ENCODE measurements at places on chromosomes 1 and 21.

- DNase-seq, result no peak
Measured at GRCh38 chr1:167904652-167905130, 9.2 kb downstream of the ADCY10 start.

DNA sequence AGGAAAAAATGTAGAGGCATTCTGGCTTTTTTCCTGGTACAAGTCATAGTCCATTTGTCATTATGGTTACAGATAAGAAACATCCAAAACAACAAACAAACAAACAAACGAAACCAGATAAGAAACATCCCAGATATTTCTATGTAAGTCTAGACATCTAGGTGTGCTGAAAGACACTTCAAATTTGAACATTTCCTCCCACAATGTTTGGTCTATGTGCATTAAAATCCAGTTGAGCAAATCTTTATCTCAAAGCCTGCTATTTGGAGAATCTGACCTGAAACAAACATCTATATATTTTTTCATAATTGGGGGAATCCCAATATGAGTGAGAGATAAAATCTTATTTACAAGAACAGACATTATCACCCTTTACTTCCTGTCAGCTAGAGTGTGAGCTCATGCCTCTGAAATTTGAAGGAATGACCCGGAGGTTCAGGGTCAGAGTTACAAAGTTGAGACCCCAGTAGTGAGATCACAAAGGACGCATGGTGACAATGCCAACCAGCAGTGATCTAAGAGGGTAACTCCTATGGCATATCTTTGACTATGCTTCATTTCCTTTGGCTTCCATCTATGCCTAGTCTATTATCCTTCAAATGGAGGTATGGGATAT, 182.9 kb upstream of the ATP1B1 start:
- no peak for DNase-seq

GRCh38 chr1:246104927-246105326, 402.2 kb downstream of the SMYD3 start:
- no peak for DNase-seq

- DNase-seq, result no peak
Measured at GRCh38 chr1:227006226-227006796, 66.2 kb downstream of the COQ8A start.

GRCh38 chr1:75588779-75589475, 22.0 kb downstream of the SLC44A5 start:
- DNase-seq, result no peak

GRCh38 chr1:202888221-202888530, 773 bp downstream of the RABIF start:
- DNase-seq, result no peak

- no peak for DNase-seq
Measured at GRCh38 chr1:184648856-184649201, 105.8 kb downstream of the EDEM3 start.

GRCh38 chr1:5514527-5515183, 477.6 kb downstream of the NPHP4 start:
- DNase-seq, result no peak

- no peak for DNase-seq
Measured at GRCh38 chr1:15609631-15610030, 7.6 kb upstream of the DDI2 start.

GRCh38 chr1:4263699-4264098, 363.6 kb upstream of the C1orf174 start:
- no peak for DNase-seq

- DNase-seq, result no peak
Measured at GRCh38 chr1:111520053-111520452, 16.6 kb upstream of the ADORA3 start.

GRCh38 chr1:29230204-29230552, 556 bp downstream of the MECR start:
- no peak for DNase-seq

GRCh38 chr1:21641076-21641475, 28.1 kb downstream of the RAP1GAP start:
- no peak for DNase-seq

DNA sequence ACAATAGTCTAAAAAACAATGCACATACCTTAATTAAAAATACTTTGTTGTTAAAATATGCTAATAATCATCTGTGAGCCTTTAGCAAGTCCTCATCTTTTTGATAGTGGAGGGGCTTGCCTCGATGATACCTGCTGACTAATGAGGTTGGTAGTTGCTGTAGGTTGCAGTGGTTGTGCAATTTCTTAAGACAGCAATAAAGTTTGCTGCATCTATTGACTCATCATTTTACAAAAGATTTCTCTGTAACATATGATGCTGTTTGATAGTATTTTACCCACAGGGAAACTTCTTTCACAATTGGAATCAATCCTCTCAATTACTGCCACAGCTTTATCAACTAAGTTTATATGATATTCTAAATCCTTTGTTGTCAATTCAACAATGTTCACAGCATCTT, 7.6 kb downstream of the C1orf87 start:
- DNase-seq, result no peak

GRCh38 chr1:228273720-228274451, 66.0 kb downstream of the OBSCN start:
- DNase-seq, result no peak

DNA sequence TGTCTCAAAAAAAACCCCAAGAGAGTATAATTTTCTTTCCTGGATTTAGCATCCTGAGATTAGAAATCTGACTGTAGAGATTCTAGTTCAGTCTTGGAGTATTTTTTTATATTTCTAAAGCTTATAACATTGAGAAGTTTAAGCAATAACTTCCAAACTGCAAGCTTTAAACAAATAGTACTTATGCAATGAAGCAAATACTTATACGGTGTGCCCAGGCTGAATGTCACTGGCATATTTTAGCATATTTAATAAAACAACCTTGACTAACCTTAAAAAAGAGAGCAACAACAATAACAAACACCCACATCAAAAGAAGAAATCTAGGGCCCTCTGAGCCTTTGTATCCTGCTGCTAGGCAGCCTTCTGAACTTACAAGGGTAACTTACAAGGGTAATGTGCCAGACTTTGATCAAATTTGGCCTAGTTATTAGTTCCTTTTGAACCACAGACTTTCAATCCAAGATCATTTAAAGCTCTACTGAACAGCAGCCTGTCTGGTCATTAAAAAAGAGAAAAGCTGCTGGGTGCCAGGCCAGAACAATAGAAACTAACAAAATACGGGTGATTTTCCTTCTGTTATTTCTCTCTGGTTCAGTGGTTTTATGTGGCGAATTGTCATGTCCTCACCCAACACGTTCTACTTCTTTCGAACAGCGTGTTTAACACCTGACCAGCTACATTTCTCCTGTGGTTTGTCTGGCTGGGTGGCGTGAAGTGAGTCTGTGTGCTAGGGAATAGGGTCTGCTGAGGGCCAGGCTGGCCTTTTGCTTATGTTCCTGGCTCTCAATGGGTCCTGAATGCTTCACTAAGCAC, 16.2 kb downstream of the MTOR start:
- no peak for DNase-seq

DNA sequence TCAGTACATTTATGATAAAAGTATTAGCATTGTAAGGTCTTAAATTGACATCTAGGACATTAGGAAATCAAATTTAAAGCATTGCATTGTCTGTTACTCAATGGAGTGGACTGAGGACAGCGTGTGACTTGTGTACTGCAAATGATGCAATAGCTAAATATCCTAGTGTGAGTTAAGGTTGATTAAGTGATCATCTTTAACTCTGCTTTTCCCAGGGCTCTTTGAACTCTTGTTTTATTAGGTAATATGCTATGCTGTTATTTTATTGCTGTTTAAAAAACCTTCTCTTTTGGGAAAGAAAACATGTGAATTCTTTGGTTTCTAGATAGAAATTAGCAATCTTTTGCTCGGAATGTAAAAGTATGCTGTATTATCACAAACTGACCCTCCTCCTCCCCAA, 38.6 kb downstream of the NFIA start:
- DNase-seq, result no peak

GRCh38 chr1:198837278-198838021, 198.6 kb downstream of the PTPRC start:
- no peak for DNase-seq

DNA sequence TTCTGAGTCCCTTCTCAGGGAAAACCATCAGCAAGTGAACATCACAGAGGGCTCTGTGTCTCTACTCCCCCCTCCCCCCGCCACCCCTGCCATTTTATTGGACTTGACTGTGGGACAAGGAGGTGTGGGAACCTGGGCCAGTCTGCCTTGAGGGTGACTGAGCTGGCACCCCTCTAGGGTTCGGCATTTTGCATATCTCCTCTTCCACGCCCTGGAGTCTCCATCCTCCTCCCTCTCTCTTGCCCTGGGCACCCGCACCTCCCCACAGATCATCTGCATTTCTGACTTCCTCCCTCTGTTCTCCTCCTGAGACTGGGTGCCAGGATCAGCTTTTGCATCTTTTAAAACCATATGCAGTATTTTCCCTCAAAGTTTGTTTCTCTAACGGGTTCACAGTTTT, 107.1 kb upstream of the ERRFI1 start:
- DNase-seq, result no peak

- no peak for DNase-seq
Measured at GRCh38 chr1:14182856-14183255, 415.6 kb upstream of the KAZN start.

DNA sequence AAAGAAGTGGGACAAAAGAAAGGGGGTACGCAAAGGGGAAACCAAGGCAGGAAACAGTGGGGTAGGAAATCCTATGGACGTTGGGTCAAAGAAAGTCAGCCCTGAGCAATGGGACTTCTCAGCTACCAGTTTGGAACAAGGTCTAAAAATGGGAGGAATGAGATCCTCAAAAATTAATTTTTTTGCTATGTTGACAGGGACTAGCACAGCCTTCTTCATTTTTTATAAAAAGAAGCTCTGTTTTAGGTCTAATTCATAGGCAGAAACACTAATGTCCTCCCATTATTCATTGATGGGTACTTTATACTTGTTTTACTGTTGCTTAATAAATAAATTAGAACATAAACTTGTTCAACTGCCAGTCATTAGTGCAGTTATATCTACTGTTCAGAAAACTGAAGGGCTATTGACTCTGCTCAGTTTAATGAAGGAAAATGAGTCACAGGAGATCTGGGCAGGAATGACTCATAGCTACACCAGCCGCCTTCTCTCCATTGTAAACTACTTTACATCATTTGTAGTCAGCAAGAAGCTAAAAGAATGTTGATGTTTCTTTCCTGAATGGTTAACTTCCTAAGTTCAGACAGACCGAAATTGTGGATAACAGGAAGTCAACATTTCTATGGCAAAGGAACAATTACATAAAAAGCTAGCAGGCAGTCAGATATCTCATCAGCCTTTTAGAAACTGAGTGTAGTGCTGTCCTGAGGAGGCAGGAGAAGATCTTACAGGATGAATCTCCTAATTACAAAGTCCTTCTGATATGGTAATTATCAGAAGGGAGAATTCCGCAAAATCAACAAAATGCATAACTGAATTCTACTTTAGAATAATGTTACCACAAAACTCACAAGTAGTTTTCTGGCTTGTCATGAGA, 356.4 kb upstream of the PKN2 start:
- DNase-seq, result no peak

DNA sequence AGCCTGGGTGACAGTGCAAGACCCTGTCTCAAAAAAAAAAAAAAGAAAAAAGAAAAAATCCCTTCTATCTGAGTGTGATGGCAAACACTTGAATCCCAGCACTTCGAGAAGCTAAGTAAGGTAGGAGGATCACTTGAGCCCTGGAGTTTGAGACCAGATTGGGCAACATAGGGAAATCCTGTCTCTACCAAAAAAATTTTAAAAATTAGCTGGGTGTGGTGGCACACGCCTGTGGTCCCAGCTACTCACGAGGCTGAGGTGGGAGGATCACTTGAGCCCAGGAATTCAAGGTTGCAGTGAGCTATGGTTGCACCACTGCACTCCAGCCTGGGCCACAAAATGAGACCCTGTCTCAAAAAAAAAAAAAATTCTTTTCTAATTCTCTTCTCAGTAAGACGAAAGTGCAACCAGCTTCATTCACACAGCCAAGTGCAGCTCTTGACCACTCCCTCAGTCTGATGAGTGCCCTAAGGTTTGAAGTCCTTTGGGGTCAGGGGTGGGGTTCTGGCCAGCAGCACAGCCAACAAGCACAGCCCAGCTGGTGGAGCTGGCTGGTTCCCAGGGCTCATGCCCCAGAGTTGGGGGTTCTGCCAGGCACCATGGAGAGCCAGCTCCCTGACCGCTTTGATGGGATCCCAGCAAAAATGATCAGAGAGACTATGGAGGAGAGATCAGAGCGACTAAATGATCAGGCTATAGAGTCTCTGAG, 8.0 kb downstream of the SLC2A5 start:
- no peak for DNase-seq

- DNase-seq, result no peak
Measured at GRCh38 chr1:113519556-113519955, 129.2 kb downstream of the MAGI3 start.

- DNase-seq, result no peak
Measured at GRCh38 chr1:228870041-228870713, 134.9 kb downstream of the RHOU start.

DNA sequence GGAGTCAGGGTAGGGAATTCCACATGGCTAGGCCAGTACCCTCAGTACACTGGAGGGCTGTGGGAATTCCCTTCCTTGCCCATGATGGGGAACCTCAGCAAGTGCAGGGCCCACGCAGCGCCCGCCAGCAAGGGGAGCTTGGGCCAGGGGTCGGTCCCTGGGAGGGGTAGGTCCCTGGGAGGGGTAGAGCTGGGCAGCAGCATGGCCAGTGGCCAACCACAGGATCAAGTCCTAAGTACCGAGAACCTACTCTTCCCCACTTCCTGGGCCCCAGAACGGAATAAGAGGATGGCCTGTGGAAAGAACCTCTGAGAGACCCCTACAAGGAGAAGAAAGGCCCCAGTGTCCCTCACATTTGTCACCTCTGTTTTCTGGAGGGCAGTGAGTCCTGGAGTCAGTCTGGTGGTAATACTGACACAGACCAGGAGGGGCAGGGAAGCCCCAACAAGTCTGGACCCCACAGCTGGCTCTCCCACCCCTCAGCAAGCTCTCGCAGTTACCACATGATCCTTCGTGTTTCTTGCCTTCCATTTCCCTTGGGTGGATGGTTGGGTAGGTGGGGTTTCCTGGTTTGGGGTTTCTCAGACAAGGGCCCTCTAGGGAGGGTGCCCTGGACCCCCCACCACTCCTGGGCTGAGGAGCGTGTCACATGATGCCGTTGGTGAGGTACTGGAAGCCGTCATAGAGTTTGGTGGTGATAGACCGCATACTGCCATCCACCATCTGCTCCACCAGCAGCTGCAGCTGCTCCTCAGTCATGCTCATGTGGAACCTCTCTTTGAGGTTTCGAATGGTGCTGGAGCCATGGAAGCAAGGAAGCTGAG, 10.3 kb downstream of the ZNF687 start:
- DNase-seq, result no peak

DNA sequence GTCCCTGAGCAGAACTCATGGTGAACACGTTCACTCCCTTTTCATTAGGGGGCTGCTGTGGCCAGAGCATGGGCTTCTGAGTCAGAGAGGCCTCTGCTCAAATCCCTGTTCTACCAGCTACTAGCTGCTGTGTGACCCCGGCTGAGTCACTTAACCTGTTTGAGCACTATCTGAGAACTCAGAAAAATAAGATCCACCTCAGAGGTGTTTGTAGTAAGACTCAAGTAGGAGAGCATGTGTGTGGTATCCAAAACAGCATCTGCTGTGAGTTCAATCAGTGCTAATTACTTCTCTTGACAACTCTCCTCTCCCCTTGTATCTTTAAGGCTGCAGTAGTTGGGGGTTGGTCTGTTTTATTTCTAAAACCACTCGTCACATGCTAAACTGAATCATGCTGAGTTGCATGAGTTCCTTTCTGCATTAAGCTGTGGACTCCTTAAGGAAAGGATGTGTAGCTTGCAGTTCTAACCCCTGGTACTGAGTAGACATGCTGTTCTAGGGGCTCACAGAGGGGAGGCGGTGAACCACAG, 39.7 kb upstream of the JUN start:
- DNase-seq, result no peak

Data from NCI-H446 (cell line).